Fibroblast of skin of left quadriceps (primary cell): ENCODE measurements at places on chromosomes 5 and 9.

- peak; percentile 32 for DNase-seq
Observed at GRCh38 chr5:111694133-111694532, 62.9 kb downstream of the NREP start.

GRCh38 chr5:124328201-124328600 is 418.2 kb downstream of the ZNF608 start:
- no peak for DNase-seq

DNA sequence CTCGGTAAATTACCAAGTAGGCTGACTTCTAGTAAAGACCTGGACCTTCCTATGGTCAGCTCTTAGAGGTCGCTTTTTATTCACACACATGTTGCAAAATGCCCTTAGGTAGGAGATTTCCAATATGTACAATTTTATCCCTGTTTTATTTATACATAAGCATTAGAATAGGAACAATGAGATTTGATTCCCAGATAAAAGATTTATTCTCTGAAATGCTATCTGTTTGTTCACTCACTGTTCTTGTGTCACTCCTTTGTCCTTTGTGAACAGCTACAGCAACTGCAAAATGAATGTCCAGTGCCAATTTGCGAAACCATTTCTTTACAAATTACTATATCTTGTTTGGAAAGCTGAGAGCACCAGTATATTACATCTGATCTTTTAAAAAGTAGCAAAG is 991.5 kb upstream of the TYRP1 start:
- DNase-seq, result no peak

DNA sequence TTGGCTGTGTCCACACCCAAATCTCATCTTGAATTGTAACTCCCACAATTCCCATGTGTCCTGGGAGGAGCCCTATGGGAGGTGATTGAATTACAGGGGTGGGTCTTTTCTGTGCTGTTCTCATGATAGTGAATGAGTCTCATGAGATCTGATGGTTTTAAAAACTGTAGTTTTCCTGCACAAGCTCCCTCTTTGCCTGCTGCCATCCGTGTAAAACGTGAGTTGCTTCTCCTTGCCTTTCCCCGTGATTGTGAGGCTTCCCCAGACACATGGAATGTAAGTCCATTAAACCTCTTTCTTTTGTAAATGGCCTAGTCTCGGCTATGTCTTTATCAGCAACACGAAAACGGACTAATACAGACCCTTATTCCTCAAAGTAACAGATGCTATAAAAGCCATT is 94.1 kb downstream of the DOCK2 start:
- no peak for DNase-seq

- DNase-seq, result no peak
Observed at GRCh38 chr9:133739408-133740280, 1.5 kb upstream of the SARDH start.

DNA sequence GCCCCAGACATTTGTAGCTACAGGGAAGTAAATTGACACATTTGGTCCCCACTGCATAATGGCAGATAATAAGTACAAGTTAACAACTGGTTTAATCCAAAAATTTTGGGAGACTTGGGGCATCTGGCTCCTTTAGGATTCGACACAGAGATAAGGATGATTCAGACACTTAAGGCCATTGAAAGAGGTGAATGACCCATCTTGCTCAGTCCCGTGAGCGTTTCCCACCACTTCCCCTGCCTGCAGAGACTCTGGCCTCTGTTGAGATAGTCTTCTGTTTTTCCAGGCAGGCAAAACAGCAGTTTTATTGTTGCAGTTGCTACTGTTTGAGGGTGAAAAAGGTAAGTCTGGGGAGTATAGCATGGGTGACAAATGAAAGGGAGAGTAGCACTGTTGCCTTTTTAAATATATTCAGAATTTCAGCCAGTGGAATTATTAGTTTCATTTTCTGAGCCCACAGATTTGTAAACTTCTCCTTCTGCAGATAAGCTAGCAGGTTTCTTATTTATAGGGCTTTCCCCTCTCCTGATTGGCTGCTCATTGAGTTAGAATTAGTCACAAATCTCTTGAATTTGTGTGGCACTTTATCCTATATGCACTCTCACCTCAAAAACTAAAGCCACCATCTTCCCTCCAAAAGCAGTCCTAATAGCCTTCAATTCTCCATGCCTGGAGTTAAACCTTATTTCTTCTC is 19.3 kb downstream of the ACO1 start:
- DNase-seq, result no peak

GRCh38 chr5:180525399-180525798 is 31.2 kb downstream of the CNOT6 start:
- no peak for DNase-seq

- peak; percentile 39 for DNase-seq
Observed at GRCh38 chr5:160369990-160370712, at the start of gene C1QTNF2. Gene C1QTNF2 (minus strand): TSS chr5:160370626. CDS start chr5:160355011, 15,615 bp downstream.

GRCh38 chr5:139668064-139668880 is 20.1 kb downstream of the CXXC5 start:
- DNase-seq, result no peak

DNA sequence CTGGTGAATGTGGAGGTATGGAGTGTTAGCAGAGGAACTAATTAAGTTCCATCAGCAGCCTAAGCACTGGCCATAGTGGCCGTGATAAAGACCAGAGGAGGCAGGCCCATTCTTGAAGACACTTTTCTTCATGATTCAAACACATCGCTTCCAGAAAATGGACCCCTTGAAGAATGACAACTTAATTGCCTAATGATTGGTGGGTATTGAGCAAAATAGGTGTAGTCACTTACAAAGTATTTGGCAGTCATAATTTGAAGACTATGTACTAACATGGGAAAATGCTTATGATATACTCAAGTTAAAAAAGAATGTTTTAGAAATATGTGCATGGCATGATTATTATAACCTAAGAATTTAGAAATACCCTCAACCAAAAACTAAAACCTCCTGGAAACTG is 44.8 kb downstream of the MEGF10 start:
- DNase-seq, result peak; percentile 19

DNA sequence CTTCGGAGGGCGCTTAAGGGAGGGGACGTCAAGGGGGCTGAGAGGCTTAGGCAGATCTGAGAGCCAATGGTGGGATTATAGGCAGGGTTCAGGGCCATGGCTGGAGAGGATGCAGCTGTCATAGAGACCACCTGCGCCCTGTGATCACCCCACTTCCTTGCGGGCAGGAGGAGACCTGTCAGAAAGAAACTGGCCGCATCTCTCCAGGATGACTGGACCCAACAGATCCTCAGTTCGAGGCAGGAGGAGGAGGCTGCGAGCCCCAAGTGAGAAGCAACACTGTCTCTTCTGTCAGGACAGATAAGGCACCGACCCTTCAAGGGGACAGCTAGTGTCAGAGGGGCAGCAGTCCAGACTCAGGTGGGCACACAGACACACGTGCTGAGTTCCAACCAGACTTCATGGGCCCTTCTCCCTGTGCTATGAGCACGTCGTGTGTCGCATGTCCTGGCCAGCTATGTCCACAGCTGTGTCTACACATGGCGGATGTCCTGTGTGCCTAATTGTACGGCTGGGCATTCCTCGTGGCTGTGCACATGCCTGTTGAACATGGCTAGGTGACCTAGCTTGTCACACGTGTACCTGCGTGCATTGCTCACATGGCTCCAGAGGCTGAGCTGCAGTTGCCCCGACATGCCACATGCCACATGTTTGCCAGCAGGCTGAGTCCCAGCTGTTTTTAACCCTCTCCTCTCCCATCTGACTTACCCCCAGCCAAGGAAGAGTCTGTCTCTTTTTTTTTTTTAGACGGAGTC is 583 bp upstream of the AQP3 start:
- DNase-seq, result no peak

DNA sequence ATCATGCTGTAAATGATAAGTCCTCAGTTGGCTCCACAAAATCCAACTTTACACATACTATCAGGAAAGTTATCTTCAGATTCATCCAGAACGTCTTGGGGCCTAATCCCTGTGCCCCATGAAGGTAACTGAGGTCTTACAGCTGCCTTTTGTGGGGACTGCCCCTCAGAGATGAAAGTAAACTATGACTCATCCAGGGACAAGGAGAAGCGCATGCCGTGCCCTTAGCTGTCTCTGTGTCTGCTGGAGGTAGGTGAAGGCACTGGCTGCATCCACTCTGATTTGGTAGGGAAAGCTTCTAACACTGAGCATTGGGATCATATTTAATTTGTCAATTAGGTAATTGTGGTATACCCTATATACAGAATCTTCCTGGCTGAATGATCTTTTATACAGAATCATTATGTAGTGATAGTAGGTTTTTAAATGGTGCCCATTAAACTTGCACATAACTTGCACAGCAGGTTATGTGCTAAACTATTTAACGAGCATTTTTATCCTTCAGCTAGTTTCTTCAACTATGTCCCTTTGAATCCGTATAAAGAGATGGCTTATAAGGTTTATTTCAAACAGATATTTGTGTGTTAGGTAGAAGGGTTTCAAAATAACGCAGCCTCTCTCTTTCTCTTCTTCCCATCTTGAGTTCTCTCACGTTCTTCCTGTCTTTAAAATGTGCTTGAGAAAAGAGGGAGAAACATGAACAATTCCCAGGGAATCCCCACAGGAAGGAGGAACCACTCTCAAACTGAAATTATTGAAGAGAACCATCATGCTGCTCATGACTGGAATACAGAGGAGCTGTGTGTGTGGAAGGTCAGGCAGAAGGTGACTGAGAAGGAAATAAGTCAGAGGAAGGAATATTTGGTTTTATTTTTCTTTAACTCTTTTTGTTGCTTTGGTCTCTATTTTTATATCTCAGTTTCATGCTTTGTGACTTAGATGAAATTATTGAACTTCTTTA is 250.9 kb downstream of the CD180 start:
- no peak for DNase-seq

- DNase-seq, result peak; percentile 35
Observed at GRCh38 chr9:106286249-106286648, 576.7 kb upstream of the ZNF462 start.

DNA sequence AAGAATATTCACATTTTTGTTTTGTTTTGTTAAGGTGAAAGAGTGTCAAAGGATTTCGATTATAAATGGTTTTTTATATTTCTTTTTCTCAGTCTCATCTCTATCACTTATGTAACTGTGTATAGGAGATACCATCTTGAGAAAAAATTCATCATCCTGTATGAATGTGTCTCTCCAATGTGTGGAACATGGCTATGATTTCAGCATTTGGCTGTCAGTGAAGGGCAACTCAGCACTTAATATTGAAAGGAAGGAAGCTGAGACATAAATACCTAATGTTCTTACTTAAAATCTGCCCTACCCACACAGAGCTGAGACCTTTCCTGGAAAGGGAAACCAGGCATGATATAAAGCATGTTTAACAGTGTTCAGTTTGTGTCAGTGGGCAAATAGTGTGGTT is 474.2 kb upstream of the RIOK2 start:
- DNase-seq, result no peak

DNA sequence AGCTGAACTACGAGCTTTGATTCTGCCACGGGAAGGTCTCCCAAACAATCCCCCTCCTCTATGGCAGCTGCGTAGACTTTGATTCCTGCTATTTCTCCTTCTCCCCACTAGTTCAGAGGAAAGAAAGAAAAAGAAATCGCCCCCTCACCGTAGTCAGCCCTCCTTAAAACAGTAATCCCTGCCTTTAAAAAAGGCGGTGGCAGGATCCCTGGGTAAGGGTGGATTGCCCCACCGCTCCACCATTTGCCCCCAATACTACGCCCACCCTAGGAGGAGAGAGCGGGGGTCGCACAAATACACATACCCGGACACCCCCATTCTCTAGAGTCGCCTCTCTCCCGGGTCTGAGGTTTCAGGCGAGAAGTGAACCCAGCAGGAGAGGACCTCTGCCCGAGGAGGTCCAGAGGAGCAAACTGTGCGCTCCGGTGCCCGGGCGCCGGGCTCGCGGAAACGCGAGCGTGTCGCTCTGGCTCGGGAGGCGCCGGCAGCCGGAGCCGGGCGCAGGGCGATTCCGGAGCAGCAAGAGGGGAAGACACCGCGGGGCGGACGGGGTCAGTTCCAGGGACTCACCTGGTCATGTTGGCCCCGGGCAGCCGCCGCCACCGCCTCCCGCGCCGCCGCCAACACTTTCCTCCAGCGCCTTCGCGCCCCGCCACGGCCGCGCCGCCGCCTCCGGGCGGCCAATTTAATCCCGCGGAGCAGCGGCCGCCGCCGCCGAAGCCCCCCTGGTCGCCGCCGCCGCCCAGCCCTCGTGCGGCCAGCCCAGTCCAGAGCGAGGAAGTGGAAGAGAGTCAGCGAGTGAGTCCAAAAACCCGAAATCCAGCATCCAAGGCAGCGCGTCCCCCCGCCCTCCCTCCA is 1057.7 kb upstream of the DMAC1 start:
- no peak for DNase-seq

GRCh38 chr5:75558221-75558620 is 46.5 kb downstream of the POLK start:
- no peak for DNase-seq

GRCh38 chr9:88537761-88538091 is 2.7 kb downstream of the NXNL2 start:
- DNase-seq, result peak; percentile 48

DNA sequence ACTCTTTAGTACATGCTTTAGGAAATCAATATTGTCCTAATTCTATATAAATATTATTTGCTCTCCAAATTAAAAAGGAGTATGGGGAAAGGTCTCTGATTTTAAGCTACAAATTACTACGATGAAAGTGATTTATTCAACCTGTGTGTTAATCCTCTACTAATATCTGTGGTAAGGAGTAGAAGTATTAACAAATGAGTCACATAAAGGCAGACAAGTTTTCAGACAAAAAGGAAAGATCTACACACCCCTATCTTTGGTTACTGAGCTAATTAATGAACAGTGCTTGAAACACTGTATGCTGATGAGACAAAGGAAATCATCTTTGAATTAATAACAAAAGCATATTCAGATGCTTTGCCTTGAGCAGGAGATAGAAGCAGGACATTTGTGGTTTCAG is 15.9 kb downstream of the LOX start:
- DNase-seq, result no peak

GRCh38 chr9:136193127-136193890 is 11.6 kb downstream of the LHX3 start:
- DNase-seq, result no peak

DNA sequence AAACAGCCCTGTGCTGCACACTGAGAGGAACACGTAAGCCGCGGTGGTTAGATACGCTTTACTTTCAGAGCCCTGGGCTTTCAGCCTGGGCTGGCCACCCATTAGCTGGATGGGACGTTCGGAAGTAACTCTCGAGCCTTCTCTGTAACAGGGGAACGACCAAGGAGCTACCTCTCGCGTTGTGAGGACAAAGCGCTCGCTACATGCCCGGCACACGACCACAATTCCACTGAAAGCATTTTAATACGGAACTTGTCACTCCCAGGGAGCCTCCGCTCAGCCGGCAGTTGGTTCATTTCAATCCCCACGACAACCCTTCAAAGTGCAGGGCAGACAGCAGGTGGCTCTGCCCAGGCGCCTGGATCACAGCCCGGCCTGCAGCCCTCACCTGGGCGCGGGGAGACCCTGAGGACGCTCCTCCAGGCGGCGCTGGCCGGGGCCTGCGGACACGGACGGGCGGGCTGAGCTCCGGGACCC is 368 bp downstream of the SURF1 start:
- DNase-seq, result no peak
